Activated CD4-positive, alpha-beta memory T cell treated with anti-CD3 and anti-CD28 coated beads for 36 hours (primary cell): ENCODE measurements at places on chromosomes 4 and X.

DNA sequence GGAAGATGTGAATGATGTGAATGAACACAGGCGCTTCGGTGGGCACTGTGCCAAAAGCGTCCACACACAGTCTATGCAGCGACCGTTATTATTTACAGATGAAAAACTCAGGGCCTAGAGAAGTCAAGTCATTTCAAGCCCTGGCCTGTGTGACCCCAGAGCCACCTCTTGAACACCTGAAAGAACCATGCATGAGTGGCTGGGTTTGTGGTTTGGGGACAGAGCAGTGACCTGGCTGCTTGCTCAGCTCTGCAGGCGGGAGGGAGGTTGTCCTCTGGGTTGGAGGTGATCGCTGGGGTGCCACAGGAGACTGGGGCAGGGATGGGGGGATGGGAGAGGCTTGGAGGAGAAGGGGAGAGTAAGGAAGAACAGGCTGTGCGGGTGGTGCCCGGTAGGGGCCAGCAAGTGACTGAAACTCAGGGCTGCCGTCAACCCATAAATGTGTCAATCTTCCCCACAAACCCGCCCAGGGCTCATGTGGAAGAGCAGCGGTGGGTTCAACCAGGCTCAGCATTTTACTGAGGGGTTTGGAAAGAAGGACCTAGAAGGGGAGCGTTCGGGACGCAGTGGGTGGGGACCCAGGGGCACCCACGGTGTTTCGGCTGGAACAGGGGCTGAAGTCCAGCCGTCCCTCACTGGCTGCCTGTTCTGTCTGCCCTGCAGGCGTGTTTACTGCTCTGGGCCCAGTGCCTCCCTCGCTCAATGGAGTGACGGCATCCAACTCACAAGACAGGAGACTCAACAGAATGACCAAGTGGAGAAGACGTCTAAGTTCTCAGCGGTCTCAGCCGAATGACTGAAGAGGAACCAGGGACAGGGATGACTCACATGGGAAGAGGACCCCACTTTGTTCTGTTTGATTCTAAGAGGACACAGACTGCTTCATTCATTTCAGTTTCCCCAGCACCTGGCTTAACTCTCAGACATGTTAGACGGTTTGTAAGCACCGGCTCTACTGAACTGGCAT is 167.8 kb downstream of the AFAP1 start:
- peak; percentile 48 for DNase-seq

DNA sequence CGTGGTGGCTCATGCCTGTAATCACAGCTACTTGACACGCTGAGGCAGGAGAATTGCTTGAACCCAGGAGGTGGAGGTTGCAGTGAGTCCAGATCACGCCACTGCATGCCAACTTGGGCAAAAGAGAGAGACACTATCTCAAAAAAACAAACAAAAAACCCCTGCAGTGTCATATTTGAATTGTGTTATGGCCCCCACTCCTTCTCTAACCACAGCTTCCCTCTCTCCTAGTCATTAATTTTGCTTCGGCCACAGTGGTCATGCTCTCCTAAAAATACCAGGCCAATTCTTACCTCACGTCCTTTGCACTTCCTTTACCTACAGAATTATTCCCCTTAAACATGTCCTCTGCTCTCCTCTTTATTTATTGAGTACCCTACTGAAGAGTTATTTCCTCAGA is 206.1 kb downstream of the PPP3CA start:
- no peak for DNase-seq

DNA sequence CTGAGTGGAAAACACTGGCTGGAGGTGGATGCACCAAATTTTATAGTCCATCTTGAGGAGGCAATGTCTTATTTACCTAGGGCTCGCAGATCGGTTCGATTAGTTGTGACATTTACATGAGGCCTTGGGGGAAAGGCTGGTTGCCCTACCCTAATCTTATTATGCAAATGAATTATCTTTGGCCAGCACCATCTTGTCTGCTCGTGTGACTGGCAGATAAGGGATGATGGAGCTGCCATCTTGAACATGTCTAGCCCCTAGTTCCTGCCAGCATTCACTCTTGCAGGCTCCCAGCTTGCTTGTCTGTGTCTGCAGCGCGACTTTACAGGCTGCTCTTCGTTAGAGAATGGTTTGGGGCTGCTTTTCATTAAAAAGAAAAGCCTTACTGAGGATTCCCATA is 61.9 kb downstream of the SEC24B start:
- DNase-seq: no peak

DNA sequence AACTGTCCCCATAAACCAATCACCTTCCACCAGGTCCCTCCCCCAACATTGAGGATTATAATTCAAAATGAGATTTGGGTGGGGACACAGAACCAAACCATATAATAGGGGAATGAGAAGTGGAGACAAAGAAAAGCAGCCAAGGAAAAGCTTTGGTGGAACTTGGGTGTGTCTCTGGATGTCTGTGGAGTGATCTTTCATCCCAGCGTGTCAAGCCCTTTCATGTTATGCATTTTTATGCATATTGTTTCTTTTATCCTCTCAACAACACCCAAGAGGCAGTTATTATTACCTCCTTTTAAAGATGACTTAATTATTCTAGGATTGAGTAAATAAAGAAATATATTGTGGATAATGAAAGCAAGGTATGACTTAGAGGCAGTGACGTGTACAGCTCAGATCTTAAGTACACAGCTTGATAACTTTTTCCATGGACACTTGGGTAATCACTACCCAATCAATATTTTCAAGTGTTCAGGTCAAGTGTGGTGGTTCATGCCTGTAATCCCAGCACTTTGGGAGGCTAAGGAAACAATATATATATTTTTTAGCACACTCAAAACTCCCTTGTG is 42.6 kb upstream of the HOPX start:
- DNase-seq: no peak
